Suprapubic skin (tissue), 4 donors: ENCODE measurements at places on chromosomes 3 and 15. TPM values are rescaled to one million over a fixed set of nuclear protein-coding genes. Genes with fewer than 3 reads are reported as not detected.

Gene GP5
- total RNA-seq, result not detected

Gene GRK7
- total RNA-seq, result not detected

Gene ZCWPW2
- total RNA-seq, result 0.40 TPM

Gene DENND4A
- total RNA-seq, result 13.6 TPM

Gene ISG20
- total RNA-seq, result 12.9 TPM

Gene RTP4
- total RNA-seq, result not detected

DNA sequence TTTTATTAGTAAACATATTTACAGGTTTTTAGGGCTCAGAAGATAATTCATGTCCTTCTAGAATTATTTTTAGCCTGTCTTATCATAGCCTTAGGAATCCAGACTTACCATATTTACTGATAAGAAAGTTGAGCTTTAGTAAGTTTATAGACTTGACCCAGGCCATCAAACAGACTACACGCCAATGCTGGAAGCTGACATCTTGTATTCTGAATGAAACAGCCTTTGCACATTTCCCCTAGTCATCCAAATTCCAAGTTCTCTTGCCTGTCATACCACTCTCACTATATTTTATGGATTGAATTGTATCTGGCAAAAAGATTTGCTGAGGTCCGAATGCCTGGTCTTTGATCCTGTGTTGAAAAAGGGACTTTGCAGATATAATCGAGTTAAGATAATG lies 58.6 kb downstream of the DRD3 start:
- DNase-seq, result no peak

- no peak for DNase-seq
Measured at GRCh38 chr3:111872979-111873378, 13.9 kb downstream of the PHLDB2 start.

DNA sequence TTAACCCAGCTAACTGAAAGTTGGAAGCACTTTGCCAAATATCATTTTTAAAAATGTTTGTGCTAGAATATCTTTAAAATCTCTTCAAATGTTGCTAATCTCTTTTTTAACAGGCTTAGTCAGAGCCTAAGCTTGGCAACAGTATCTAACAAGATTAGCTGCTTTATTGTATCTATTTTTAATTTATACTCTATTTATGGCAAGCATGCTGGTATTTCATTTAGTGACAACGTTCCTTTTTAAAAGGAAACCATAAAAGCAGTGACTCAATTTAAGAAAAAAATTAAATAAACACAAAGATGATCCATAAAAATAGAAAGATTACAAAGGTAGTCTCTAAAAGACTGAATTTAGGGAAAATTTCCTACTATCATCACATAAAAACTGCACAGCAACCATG lies 40.5 kb downstream of the SLC12A6 start:
- DNase-seq, result no peak

DNA sequence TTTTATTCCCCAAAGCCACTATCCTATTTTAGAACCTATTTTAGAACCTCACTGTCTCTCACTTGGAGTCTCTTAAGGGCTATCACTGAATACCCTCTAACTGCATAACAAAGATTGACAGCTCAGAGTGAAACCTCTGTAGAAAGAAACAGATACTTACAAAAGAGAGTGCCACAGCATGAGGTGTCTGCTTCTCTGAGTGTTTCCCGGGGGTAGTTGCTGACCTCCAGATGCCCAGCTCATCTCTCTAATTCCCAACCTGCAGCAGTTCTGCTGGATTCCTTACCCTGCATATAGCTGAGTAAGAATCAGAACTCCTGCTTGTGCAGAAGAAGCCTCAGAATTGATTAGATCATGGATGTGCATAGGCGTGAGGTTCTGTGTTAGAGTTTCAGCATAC lies 34.5 kb downstream of the P3H2 start:
- DNase-seq, result no peak

- DNase-seq, result no peak
Measured at GRCh38 chr3:15356176-15356575, 23.8 kb upstream of the SH3BP5 start.

DNA sequence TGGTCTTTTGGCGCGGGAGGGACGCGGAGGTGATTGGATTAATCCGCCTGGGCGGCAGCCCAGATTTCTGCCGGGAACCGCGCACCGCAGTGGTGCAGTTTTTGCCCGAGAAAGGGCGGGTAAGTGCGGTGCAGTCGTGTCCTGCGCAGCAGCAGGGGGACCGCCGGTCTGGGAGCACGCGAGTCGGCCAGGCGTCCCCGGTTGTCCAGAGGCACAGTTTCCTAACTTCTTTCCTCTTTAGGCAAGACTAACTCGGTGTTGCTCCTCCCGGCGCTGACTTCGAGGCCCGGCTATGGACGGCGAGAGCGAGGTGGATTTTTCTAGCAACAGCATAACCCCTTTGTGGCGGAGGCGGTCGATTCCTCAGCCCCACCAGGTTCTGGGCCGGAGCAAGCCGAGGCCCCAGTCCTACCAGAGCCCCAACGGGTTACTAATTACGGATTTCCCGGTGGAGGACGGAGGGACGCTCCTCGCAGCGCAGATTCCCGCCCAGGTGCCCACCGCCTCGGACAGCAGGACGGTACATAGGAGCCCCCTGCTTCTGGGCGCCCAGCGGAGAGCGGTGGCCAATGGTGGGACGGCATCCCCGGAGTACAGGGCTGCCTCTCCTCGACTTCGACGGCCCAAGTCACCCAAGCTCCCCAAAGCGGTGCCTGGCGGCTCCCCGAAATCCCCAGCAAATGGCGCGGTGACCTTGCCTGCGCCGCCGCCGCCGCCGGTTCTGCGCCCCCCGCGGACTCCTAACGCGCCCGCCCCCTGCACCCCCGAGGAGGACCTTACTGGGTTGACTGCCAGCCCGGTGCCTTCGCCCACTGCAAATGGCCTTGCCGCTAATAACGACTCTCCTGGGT lies 736 bp downstream of the ARHGEF26 start:
- no peak for DNase-seq

GRCh38 chr3:145967043-145967442 lies 193.9 kb downstream of the PLOD2 start:
- DNase-seq, result no peak

GRCh38 chr15:42491539-42492225 lies 741 bp upstream of the ZNF106 start:
- DNase-seq, result no peak

- DNase-seq, result no peak
Measured at GRCh38 chr15:60580650-60581376, 101.9 kb upstream of the ICE2 start.

GRCh38 chr3:9179826-9180763 lies 69.4 kb downstream of the SRGAP3 start:
- no peak for DNase-seq
